Activated T-helper 1 cell treated with anti-CD3 and anti-CD28 coated beads, Interleukin-12 subunit alpha, Interleukin-12 subunit beta, Interleukin-2, Interleukin-4 antibody, amounts not matched to agents 30 ng/mL and 10 ng/mL and 1 ng/mL, durations not matched to agents 14 hours and 24 hours and 36 hours (primary cell): ENCODE measurements at places on chromosomes 11 and 22. TPM values are rescaled to one million over a fixed set of nuclear protein-coding genes. Genes with fewer than 3 reads are reported as not detected.

Gene OR5A1
- total RNA-seq: not detected in 2 replicates

Gene ADM2
- 4.2 and 4.9 TPM in 2 replicates for total RNA-seq

Gene C11orf52
- not detected in 2 replicates for total RNA-seq

Gene CYP2D6
- total RNA-seq: 4.1 and 4.6 TPM in 2 replicates

Gene GRIK4
- 0.16 TPM in 1 of 2 replicates, not detected in the other for total RNA-seq

Gene FAT3
- total RNA-seq: not detected in 2 replicates

Gene MRGPRX1
- not detected in 2 replicates for total RNA-seq

Gene CD6
- total RNA-seq: 411 and 416 TPM in 2 replicates

Gene ART1
- not detected in 2 replicates for total RNA-seq

DNA sequence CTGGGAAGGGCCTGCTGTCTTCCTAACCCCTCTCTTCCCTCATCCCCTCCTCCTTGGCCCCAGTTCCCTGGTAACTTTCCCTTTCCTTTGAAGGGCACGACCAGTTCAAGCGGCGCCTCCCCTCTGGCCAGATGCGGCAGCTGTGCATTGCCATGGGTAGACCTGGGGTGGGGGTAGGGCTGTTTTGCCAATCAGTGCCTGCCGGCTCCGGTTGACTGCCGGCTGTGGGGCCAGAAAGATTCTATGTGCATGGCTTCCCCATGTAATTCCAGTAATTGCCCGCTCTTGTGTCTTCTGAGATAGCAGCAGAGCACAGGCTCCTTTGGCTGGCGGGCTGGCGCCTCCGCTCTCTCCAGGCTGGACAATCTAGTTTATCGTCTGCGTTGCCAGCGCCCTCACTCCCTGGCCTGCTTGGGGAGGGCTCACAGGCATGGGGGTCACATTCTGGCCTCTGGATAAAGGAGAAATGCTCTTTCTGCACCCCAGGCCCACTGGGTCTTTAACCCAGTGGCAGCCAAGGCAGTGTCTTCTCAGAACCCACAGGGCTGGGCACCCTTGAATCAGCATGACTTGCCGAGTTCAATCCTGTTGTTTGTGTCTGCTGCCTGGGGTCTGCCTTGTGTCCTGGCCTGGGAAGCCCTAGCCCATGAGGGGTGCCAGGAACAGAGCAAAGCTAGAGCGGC, 9.4 kb downstream of the SIDT2 start:
- no peak for DNase-seq
- peaks cover 12% of the 10 kb centered on the region for H3K36me3 ChIP-seq
- no peak overlapping the region for H3K27ac ChIP-seq
- no peaks in the 10 kb centered on the region for H3K4me1 ChIP-seq
- no peaks in the 10 kb centered on the region for H3K27me3 ChIP-seq
- no peak overlapping the region for H3K4me3 ChIP-seq

GRCh38 chr11:115247361-115247760, 256.9 kb downstream of the CADM1 start:
- peaks cover 14% of the 10 kb centered on the region for H3K27me3 ChIP-seq
- H3K27ac ChIP-seq: no peak overlapping the region
- no peaks in the 10 kb centered on the region for H3K36me3 ChIP-seq
- H3K4me3 ChIP-seq: no peak overlapping the region

- no peaks in the 10 kb centered on the region for H3K4me1 ChIP-seq
- no peaks in the 10 kb centered on the region for H3K36me3 ChIP-seq
- no peaks in the 10 kb centered on the region for H3K27me3 ChIP-seq
- no peak overlapping the region for H3K4me3 ChIP-seq
- DNase-seq: no peak
These were observed 357.7 kb upstream of the ARHGAP42 start for GRCh38 chr11:100329352-100329751.

GRCh38 chr11:69587454-69588090, 53.4 kb upstream of the CCND1 start:
- H3K4me3 ChIP-seq: no peak overlapping the region
- no peaks in the 10 kb centered on the region for H3K4me1 ChIP-seq
- peaks cover 7% of the 10 kb centered on the region for H3K27me3 ChIP-seq
- no peak for DNase-seq
- H3K27ac ChIP-seq: no peak overlapping the region

DNA sequence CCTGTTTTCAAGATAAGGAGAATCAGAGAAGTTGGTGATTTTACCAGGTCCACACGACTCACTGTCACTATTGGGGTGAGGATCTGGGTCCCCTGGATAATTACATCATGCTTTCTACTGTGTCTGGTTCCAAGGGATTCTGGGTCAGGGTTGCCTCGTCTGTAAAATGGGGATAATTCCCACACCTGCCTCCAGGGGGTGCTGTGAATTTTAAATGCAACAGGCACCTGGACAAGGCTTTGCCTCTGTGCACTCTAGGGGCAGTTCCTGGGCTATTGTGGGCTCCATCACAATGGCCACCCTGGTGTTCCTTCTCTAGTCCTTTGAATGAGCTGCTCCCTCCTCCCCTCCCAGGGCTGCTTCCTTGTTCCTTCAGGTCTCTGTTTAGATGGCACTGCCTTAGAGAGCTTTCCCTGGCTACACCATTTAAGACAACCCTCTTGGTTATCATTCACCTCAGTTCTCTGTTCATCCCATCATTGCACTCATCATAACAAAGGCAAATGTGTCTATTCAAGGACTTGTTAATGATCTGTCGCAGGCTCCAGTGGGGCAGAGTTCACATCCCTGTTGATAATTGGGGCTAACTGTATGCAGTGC, 178.6 kb downstream of the MIAT start:
- no peaks in the 10 kb centered on the region for H3K4me1 ChIP-seq
- no peak overlapping the region for H3K27ac ChIP-seq
- H3K27me3 ChIP-seq: no peaks in the 10 kb centered on the region

DNA sequence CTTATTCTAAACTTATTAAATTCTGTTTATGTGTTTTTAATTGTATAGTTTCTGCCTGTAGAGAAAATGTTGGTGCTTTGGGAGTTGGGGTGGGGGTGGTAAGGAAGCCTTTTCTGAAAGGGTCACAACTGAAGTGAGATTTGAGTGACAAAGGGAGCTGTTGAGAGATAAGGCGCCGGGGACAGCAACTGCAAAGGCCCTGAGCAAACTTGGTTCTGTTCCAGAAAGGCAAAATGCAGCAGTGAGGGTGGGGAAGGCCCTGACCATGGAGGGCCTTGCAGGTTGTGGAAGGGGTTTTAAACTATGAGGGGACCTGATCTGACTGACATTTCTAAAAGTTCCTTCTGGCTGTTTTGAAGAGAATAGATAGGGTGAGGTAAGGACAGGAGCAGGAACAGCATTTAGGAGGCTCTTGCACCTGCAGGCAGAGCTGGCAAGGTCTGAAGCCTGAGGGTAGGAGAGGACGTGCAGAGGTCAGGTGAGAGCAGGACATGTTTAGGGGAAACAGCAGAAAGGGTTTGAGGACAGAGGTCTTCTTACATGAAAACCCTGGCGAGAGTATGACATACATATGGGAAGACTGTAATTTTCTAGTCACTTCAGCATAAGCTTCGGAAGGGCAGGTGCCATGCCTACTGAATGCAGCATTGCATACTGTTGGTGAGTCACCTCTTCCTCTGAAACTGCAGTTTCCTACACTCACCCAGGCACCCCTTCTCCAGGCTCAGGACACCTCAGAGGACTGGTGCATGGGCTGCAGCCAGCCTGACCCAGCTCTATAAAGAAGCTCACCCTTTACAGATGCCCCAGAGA, 190.7 kb downstream of the SNX19 start:
- H3K4me3 ChIP-seq: no peak overlapping the region
- DNase-seq: no peak
- H3K36me3 ChIP-seq: no peaks in the 10 kb centered on the region
- no peaks in the 10 kb centered on the region for H3K27me3 ChIP-seq

DNA sequence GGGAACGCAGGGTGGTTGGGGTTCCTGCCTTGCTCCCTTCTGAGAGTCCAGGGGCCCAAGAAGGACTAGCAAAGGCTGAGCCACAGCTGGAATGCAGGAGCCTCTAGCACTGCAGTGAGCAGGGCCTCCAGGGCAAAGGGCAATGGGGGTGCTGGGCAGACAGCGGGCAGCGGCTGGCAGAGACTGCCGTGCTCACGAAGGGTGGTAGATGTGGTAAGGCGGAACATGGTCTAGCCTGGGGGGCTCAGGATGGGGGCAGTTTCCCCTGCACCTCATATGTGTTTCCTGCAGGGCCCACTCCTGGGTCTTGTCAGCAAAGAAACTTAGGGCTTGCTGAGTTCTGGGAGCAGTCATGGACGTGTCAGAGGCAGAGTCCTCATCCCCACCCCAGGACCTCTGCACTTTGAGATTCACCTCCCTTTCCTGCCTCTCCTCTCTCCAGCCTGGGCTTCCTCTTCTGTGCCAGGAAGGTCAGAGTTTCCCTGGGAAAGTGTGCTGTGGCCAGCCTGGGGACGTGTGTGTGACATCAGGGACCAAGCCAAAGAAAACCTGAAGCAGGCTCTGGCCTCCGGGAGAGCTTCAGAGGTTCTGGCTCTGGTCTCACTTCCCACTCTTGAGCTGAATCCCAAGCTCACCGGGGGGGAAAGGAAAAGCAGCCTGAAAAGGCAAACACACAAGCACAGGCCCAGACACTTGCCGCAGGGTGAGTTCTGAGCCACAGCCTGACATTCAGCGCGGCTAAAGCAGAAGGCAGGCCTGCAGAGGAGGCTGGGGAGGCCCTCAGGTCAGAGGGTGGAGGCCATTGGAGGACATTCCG, 4.4 kb downstream of the MOGAT2 start:
- no peaks in the 10 kb centered on the region for H3K4me1 ChIP-seq
- H3K27me3 ChIP-seq: peaks cover 2% of the 10 kb centered on the region
- H3K36me3 ChIP-seq: no peaks in the 10 kb centered on the region
- no peak overlapping the region for H3K4me3 ChIP-seq
- DNase-seq: no peak

DNA sequence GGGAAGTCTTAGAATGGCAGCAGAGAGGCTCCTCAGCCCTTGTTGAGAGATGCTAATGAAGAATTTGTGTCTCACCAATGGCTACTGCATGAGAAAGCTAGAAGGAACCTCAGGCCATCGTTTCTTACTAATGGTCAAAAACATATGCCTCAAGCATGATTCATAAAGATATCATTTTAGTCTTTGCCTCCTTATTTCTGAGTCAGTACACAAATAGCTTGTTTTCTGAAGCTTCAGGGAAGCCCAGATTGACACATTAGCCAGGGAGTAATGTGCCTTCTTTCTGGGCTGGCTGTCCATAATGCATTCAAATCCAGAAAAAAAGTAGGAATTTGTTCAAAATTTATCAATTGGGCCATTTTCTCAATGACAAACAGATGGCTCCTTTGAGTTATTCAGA, 169.4 kb upstream of the ZBED5 start:
- no peaks in the 10 kb centered on the region for H3K36me3 ChIP-seq
- H3K4me1 ChIP-seq: no peaks in the 10 kb centered on the region
- peaks cover 17% of the 10 kb centered on the region for H3K27me3 ChIP-seq
- H3K27ac ChIP-seq: no peak overlapping the region

GRCh38 chr22:45448431-45448830, 34.9 kb downstream of the RIBC2 start:
- no peak overlapping the region for H3K4me3 ChIP-seq
- H3K27ac ChIP-seq: no peak overlapping the region
- no peaks in the 10 kb centered on the region for H3K36me3 ChIP-seq
- H3K4me1 ChIP-seq: no peaks in the 10 kb centered on the region
- H3K27me3 ChIP-seq: peaks cover 4% of the 10 kb centered on the region
- DNase-seq: no peak

GRCh38 chr11:98358551-98358950, 662.2 kb upstream of the CNTN5 start:
- no peak for DNase-seq
- no peaks in the 10 kb centered on the region for H3K36me3 ChIP-seq
- H3K4me1 ChIP-seq: no peaks in the 10 kb centered on the region
- H3K27me3 ChIP-seq: no peaks in the 10 kb centered on the region
- no peak overlapping the region for H3K4me3 ChIP-seq

DNA sequence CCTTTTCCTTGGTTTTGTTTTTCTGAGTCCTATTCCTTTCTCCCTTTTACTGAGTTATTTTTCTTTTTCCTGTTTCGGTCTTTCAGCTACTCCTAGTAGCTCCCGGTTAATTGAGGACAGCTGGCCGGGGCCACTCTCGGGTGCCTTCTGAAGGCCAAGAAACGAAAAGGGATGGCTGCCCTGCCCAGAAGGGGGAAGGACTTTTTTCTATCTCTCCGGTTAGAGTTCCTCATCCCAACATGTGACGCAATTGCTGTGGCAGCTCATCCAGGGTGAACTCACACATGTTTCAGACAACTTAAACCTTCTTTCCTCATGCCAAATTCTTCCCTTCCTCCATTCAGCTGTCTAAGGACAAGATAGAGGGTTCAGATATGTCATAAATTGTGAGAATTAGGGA, 83.6 kb downstream of the PIWIL4 start:
- H3K4me3 ChIP-seq: no peak overlapping the region
- H3K36me3 ChIP-seq: no peaks in the 10 kb centered on the region
- H3K4me1 ChIP-seq: no peaks in the 10 kb centered on the region
- H3K27ac ChIP-seq: no peak overlapping the region

- no peaks in the 10 kb centered on the region for H3K27me3 ChIP-seq
- no peak for DNase-seq
These were observed 93.8 kb downstream of the MIAT start for GRCh38 chr22:26751217-26751616.

DNA sequence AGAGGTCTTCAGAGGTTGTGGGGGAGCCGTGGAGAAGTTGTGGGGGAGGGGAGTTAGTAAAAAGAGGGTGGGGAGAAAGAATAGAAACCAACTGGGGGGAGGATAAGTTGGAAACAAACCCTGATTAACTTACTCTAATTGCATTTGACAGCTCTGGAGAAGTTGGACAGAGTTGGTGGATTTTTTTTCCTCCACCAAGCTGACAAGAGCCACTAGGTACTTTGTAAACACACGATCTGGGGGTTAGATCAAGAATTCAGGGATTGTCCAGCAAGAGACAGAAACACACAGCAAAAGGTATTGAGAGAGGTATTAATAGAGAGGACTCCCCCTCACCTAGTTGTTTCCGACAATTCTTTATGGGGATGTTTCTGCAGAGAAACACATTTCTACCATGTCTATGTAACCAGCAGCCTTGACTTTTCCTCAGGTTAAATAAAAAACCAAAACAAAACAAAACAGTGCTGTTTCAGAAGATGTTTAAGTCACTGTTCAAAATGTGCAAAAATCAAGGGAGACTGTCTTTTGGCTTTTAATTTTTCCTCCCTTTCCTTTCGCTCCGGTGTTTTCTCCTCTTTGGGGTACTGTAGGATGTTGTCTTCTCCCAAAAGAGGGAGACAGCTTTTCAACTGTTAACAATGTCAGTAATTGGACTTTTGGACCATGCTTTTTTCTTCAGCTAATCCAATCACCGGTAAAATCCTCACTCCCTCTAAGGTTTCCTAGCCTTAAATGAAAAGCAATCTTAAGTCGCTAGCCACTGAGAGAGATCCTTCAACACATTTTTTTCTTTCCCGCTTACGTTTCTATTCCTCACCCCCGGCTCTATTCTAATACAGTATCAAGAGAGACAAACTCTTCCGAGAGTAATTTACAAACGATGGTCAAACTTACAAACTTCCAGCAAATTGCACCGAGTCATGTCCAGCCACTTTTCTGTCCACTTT, 708 bp downstream of the MAML2 start:
- peaks cover 4% of the 10 kb centered on the region for H3K36me3 ChIP-seq
- peaks cover 58% of the 10 kb centered on the region for H3K4me1 ChIP-seq
- DNase-seq: no peak
- peak overlapping the region; percentile 89 for H3K27ac ChIP-seq
- no peaks in the 10 kb centered on the region for H3K27me3 ChIP-seq
